ENCODE measurements at places on chromosomes 16 and 17. TPM values are rescaled to one million over a fixed set of nuclear protein-coding genes. Genes with fewer than 3 reads are reported as not detected.

The TCAP gene
- total RNA-seq, result not detected

The SAMD14 gene
- 1.2 TPM for total RNA-seq

The EFCAB13 gene
- total RNA-seq, result 88.4 TPM

- DNase-seq, result no peak
Observed at GRCh38 chr17:69477903-69478266, 63.4 kb downstream of the MAP2K6 start.

DNA sequence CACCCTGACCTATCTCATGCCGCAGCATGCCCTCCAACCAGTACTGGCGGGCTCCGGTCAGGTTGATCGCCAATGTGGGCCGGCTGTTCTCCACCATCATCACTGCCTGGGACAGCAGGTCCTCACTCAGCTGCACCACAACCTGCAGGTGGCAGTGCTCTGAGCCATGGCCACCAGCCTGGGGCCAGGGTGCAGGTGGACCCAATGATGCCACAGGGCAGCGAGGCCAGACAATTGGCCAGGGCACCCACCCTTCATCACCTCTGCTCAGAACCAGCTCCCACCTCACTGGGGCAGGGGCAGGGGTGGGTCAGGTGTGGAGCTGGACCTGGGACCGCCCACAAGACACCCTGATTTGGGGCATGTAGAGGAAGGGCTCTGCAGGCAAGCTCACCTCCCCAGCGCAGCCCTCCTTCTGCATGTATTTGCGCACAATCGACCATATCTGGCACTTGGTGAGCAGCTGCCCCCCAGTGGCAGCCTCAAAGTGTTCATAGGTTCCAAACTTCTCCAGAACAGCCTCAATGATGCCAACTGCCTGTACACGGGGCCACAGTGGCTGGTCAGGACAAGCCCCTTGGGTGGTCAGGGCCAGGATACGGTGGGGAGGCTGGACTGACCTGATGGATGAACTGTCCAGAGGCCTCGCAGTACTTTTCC is 4.2 kb downstream of the MATCAP1 start:
- DNase-seq, result no peak

All from renal cortical epithelial cell (primary cell).